NCI-H1048 (cell line): ENCODE measurements at places on chromosomes 16 and 17.

DNA sequence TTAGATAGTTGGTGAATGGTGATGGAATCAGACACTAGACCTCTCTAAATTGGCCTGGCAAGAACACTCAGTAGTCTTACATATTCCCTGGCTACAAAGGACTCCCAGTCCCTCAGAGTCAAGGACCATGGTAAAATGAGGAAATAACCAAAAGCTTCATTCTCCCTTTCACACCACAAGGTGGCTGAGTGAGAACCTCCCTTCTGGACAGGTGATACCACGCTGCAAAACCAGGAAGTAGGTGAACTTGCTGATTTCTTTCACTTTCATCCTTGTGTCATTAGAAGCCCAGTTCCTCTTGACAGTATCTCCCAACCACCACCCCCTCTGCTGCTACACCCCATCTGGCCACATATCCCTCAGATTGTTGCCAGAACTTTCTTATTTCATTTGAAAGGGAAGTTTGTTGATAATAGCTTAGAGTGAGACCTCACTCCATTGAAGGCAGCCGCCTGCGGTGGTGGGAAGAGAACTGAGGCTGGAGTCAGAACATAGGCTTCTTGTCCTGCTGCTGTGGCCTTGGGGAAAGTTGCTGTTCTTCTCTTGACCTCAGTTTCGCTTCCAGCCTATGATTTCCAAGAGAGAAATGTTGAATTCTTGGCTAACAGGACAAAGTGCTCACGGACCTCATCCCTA is 290.6 kb upstream of the CCL2 start:
- no peak for DNase-seq

DNA sequence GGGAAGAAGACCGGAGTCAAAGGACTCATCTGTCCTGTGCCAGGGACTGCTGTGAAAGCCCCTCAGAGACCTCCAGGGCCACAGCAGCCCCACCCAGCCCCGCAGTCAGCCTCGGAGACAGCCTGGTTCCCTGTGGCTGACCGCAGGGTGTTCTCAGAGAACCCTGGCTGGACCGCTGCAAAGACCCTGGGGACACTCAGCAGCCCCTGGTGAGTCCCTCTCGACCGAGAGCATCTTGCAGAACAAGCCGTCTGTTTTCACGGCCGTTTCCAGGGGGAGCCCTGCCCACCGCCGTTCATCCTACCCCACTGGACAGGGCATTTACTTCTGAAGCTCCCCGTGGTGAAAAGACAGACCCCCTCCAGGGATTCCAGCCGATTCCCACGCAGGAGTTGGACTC is 10.3 kb downstream of the UBALD1 start:
- no peak for DNase-seq

- no peak for DNase-seq
These were observed 8.6 kb upstream of the ANKFY1 start for GRCh38 chr17:4272213-4272971.

DNA sequence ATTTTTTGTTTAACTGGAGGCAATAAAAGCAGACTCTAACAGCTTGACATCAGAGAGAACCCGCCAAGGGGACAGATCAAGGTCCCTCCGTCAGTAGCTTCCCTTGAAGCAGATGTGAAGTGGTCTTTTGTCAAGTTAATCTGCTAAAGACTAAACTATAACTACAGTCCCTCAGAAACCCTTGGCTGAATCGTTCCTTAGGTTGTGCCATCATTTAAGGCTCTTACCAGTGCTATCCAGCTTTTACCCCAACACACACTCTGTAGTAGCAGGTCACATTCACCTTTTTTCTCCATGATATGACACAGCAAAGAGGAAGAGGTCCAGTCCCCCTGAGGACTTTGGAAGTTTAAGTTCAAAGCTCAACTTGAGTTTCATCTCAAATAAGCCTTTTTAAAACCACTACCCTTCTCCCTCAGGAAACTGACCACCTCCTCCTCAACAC is 49.7 kb downstream of the ERN1 start:
- no peak for DNase-seq

DNA sequence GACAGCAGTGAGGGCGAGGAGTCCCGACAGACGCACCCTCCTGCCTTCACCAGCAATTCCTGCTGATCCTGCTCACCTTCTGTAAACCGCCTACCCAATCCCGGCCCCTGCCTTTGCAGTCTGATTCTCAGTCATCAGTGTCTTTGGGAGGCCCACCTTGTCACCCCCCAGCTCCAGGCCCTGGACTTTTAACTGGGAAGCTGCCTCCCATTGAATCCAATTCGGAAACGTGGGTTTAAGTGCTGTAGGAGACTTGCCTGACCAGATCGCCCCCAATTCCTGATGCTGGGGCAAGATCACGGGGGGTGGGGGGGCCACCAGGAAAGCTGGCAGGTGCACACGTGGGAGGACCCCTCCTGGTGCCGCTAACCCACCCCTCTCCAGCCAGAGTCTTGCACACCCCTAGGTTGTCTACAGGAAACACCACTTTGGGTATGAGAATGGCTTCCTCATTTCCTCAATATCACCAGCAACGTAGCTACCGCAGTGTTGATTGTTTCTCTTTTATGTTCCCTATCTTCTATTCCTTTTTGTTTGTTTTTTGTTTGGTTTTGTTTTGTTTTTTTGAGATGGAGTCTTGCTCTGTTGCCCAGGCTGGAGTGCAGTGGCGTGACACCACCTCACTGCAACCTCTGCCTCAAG is 46.6 kb upstream of the CMIP start:
- DNase-seq, result no peak

DNA sequence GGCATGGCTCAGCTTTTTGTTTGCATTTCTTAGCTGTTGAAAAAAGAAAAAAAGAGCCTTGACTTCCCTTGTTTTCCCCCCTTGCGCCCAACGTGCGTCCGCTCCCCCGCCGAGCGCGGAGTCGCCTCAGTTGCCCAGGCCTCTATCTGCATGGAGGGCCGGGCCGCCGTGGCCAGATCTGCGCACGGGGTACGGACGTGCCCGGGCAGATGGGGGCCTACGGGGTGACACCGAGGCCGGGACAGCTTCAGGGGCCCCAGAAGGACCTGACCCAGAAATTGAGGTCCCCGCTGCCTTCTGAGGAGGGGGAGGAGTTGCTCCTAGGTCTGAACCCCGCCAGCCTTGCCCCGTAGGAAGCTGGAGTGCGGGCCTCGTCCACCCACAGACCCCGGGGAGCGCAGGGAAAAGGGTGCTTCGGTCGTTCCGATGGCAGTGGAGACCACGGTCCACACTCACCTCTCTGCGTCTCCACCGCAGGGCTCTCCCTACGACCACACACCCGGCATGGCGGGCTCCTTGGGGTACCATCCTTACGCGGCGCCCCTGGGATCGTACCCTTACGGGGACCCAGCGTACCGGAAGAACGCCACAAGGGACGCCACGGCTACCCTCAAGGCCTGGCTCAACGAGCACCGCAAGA is 1.5 kb downstream of the IRX5 start:
- DNase-seq, result no peak

DNA sequence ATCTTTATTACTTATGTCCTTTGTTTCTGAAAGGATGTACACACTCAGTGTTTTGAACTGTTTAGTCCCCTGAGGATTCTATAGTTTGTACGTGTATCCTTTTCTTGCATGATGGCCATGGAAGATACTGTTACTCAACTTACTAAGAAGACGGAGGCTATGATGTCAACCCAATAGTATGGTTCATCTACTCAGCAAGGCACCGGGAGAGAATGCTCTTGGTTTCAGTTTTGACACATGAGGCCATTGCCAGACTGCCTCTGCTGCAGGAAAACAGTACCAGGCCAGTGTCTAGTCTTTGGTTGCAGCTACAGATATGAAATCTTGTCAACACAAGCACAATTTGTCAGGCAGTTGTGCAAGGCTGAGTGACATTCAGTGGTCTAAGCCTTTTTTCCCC is 134.5 kb downstream of the MRTFB start:
- DNase-seq, result no peak
